Suprapubic skin (tissue), 4 donors: ENCODE measurements at places on chromosomes 2 and 18.

DNA sequence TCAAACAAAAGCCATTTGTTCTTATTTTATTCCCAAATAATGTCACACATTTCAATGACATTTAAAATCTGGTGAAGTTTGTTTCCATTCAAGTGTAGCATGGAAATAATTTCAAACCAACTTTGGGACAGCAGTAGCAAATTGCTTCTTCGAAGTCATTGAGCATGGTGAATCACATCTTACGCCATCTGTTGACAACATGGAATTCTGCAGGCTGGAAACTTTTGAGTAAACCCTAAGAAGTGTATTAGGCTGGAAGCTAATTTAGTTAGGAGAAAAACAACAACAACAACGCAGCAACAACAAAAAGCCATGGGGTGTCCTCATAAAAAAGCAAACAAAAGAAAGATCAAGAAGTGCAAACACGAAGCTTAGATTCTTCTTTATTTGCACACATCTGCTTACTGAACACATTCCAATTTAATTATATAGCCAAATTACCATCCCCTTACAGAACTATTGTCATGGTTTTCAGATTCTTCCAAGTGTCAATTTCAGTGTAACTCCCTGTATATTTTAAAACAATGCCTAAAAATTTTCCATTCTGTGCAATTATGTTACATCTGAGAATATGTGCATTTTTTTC lies 659.0 kb upstream of the CDH7 start:
- DNase-seq, result no peak

DNA sequence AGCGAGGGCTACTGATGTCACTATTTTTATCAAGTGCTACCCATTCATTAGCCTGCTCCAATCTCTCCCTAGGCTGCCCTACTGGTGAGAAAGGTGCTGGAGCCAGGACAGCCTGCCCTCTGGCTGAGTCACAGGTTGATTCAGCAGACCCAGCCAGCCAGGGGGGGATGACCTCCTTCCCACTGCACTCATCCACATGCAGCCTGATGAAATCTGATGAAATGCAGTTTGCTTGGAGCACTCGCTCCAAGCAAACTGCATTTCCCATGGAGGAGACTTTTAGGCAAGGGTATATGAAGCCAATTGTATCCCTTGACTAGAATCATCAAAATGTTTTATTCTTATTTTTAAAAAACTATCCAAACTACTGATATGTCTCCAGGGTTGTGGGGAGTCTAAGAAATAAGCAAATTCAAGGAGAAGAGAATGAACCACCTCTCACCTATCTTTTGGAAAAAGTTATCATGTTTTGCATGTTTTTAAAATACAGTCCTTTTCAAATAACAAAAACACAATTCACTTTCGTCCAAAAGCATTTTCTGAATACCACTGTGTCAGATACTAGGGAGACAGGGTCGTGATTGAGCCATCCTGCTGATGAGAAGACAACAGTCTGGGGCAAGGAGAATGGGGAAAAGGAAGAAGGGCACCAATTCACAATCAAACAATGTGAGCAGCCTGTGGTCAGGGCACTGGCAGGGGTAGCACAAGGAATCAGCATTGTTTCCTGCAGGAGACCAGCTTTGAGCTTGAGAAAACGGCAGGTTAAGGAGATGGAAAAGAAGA lies 128.3 kb downstream of the AFF3 start:
- DNase-seq, result no peak

GRCh38 chr18:13159579-13159978 lies 59.0 kb upstream of the LDLRAD4 start:
- DNase-seq, result no peak

- DNase-seq, result no peak
These were observed 1043.9 kb downstream of the TSN start for GRCh38 chr2:122799391-122799790.

GRCh38 chr18:64253873-64254272 lies 105.0 kb upstream of the LINC00305 start:
- no peak for DNase-seq

DNA sequence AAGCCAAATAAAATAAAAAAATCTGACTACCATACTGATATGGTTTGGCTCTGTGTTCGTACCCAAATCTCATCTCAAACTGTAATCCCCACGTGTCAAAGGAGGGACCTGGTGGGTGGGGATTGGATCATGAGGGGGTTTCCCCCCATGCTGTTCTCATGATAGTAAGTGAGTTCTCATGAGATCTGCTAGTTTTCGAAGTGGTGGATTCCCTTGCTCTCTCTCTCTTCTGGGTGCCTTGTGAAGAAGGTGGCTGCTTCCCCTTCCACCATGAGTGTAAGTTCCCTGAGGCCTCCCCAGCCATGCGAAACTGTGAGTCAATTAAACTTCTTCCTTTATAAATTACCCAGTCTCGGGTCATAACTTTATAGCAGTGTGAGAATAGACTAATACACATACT lies 123.8 kb upstream of the WDSUB1 start:
- DNase-seq, result no peak

- no peak for DNase-seq
These were observed 572.9 kb upstream of the SLC8A1 start for GRCh38 chr2:41024816-41025215.

DNA sequence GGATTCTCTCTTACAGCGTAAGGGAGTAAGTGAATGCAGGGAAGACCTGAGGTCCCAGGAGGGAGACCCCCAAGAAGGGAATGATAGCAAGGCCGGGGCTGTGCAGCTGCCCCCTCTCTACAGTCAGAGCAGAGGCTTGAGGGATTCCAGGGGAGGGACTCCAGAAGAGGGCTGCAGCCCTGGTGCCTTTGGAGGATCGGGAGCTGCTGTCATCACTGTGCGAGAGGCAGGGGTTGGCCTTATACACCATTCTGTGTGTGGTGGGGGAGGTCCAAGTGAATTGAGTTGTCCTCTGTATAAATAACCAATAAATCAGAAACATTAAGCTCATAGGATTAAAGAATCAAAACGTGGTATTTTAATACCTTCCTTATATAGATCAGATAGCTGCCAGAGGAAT lies 114.9 kb downstream of the GLI2 start:
- DNase-seq, result no peak

GRCh38 chr18:31497404-31497835 lies 557 bp upstream of the DSG2 start:
- DNase-seq, result no peak

GRCh38 chr2:28320371-28320770 lies 72.3 kb upstream of the FOSL2 start:
- no peak for DNase-seq

- no peak for DNase-seq
These were observed 568.1 kb downstream of the KCNJ3 start for GRCh38 chr2:155266583-155266982.

GRCh38 chr2:132760405-132760804 lies 90.4 kb upstream of the LYPD1 start:
- no peak for DNase-seq

DNA sequence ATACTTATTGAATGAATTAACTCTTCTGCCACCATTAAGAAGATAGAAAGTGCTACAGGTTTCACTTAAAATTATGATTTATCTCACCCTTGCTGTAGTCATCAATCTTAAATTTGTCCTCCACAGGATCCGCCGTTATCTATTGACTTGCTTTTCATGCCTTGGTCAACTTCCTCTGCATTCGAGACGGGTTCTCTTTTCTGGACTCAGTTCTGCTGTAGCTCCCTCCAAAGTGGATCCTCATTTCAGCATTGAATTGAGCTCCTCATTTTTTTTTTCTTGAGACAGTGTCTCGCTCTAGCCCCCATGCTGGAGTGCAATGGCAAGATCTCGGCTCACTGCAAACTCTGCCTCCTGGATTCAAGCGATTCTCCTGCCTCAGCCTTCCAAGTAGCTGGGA lies 27.6 kb downstream of the INPP5D start:
- no peak for DNase-seq

DNA sequence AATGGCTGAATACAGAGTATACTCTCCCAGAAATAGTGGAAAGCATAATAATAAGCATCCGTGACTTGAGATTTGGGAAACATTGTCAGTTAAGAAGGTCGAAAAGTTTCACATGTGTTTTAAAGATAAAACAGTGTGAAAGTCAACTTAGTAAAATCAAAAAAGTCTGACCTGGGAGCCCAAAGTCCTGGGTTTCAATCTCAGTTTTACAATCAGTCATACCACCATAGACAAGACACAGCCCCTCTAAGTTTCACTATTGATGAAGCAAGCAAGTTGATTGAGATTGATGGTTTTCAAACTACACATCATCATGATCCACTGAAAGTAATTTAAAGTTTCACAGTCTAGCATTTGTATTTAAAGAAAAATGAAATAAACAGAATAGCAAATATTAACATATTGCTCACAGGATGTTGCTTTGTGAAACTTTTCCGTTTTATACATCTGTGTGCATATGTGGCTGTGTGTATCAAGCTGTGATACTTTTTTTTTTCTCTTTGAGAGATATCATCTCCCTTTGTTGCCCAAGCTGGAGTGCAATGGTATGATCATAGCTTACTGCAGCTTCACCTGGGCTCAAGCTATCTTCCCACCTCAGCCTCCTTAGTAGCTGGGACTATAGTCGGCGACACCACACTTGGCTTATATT lies 71.1 kb downstream of the PIK3C3 start:
- DNase-seq, result no peak

DNA sequence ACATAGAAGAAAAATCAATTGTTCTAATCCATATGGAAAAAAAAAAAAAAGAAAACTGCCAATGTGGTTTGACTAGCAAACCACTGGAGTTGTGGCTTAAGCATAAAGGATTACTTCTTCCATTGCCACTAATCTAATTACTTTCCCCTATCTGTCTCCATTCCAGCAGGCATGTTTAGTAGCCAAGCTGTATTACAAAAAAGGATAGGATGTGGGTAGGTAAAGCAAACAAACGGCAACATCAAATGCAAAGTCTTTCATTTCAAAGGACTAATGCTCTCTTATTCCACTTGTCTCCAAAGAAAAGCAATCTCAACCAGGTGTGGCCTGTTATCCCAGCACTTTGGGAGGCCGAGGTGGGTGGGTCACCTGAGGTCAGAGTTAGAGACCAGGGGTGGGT lies 36.5 kb downstream of the SLC8A1 start:
- no peak for DNase-seq

- peak; percentile 53 for DNase-seq
These were observed 26.7 kb upstream of the ALPP start for GRCh38 chr2:232351686-232352510.

- DNase-seq, result no peak
These were observed 949.8 kb upstream of the LRATD1 start for GRCh38 chr2:13682540-13683272.

DNA sequence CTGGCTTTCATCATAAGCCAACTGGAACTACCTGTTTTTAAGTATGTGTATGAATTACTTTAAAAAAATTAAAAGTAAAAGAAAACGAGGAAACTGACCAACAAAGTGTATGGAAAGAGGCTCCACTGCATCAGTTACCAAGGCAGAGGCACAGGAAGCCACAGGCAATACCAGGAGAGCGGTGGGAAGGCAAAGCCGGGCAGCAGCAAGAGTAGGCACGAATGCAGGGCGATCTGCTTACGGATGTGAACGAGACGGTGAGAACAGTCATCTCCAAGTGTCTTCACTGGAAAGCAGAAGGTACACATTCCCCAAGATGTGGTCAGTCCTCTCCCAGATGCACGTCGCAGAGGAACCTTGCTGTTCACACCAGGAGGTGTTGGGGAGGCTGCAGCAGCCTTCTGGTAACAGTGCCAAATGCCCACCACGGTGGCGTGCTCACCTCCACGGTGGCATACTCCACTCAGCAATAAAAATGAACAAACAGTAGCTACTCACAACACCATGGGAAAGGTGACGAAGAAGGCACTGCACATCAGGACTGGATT lies 43.1 kb downstream of the HS6ST1 start:
- DNase-seq, result no peak

GRCh38 chr2:149773006-149773405 lies 185.4 kb upstream of the MMADHC start:
- no peak for DNase-seq

GRCh38 chr2:46434851-46435273 lies 44.5 kb upstream of the TMEM247 start:
- DNase-seq, result no peak

GRCh38 chr18:14964406-14964805 lies 216.4 kb downstream of the ANKRD30B start:
- no peak for DNase-seq

GRCh38 chr2:67824186-67824585 lies 238.6 kb downstream of the C1D start:
- DNase-seq, result no peak

DNA sequence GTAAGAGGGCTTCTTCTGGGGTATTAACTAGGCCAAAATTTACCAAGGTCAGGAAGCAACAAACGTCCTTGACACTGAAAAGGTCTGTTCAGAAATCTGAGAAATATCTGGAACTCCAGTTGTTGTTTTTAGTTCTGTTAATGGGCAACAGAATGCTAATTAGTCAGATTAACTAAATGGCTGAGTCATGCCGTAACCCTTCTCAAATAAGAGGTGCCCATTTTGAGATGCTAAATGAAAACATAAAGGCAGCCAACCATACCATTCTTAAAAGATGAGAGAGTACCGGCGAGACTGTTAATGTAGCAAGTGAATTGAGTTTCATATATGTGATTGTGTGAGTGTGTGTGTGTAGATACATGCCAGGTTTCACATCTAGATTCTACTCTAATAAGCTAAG lies 147.9 kb upstream of the GAREM1 start:
- DNase-seq, result no peak

DNA sequence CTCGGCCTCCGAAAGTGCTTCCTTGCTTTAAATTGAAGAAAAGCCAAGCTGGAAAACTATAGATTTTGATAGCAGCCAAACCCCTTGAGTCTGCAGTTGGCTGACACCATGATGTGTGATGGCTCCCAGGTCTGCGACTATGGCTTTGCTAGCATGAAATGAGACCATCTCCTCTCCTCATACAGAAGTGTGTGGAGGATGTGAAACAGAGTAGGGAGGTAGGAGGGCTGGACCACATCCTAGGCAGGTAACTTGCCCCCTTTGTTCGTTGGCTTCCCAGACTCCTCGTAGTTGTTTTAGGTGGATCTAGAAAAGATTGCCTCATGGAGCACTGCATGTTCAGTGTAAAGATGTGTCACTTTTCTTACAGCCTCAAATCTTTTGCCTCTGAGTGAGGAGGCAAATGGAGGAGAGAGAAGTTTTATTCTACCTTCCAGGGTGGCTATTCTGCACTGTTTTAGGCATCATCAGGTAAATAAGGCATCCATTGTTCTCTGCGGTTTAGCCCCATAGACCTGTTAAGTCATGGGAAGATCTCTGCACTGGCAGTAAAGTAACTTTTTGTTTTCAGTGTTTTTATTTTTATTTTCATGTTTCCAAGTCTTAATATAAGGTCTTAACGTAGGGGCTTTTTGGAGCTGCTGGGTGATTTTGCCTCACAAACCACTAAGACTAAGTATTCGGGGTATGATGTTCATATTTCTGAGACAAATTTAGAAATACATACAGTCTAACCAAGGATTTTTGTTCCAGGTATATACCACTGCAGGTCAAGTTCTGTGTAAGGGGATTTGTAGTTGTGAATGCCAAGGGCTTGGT lies 40.1 kb downstream of the MGAT5 start:
- no peak for DNase-seq
